ENCODE measurements at places on chromosomes 3 and 15.

DNA sequence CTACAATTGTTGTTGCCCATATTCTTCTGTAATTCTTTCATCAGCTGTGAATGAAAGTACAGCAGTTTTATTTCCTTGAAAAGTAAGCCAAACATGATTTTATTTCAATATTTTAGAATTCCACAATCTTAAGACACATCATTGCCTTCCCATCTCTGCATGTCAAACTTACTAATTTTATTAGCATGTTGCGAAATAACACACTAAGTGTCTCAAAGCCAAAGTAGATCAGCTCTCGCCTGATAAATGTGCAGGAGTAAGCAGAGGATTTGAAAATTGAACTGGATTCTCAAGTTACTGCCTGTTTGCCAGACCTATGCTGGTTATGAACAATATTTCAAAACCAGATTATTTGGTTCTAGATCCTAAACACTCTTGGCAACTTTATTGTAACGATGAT, 25.7 kb downstream of the TGFBR2 start:
- no peak for DNase-seq

- no peak for DNase-seq
Observed at GRCh38 chr3:143471705-143472104, 352.1 kb downstream of the CHST2 start.

DNA sequence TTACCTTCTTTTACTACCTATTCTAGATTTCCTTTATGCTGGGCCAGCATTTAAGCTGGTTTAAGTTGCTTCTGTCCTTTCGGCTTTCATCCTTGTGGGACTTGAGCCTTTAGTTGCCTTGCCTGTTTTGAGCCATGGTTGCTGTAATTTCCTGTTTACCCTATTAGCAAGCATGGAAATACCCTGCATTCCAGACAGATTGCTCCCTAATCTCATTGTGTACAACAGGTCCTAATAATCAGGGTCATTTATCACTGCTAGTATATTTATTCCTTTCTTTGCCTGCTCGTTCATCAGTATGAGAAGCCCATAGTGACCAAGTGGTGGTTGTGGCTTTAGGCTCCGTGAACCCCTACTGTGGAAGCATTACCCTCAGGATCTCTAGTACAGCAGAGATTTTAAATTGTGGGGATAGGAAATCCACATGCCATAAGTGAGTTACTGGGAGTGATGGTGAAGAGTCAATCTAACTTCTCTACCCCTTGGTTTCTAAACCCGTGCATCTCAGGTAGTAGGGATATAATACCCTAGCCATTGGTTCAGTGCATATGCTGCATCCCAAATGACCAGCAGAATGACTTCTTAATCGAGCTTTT, 31.9 kb downstream of the NCK1 start:
- no peak for DNase-seq

DNA sequence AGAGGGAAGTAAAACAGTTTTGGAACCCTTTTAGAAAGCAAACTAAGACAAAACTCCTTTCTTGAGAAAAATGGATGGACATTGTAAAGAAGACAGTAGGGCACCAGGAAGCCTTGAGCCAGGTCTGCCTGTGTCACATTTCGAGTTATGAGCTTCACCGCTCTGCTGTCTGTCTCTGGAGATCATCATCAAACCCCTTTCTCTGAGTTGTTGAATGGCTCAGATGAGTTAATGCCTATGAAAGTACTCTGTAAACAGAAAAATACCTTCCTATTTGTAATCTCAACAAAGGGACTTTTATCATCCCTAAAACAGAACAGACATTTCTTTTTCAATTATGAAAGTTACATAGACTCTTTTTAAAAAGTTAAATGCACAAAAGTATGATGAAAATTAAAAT, 145.8 kb downstream of the LPP start:
- no peak for DNase-seq

- no peak for DNase-seq
Observed at GRCh38 chr3:157335233-157336076, 101.2 kb upstream of the PTX3 start.
